ENCODE measurements at places on chromosomes 6 and 20. TPM values are rescaled to one million over a fixed set of nuclear protein-coding genes. Genes with fewer than 3 reads are reported as not detected.
A peak's percentile ranks its signal among the peaks of the same experiment; 100 is the strongest.

The SLC22A3 gene
- total RNA-seq, result 16.2 TPM

The SLC22A16 gene
- 0.47 TPM for total RNA-seq

The SNX9 gene
- 51.2 TPM for total RNA-seq

The GCNT2 gene
- total RNA-seq, result 4.0 TPM

- no peaks in the 10 kb centered on the region for H3K36me3 ChIP-seq
- no peak overlapping the region for H3K4me3 ChIP-seq
- H3K27me3 ChIP-seq, result no peaks in the 10 kb centered on the region
Measured at GRCh38 chr20:906001-906520, 10.1 kb downstream of the ANGPT4 start.

GRCh38 chr6:136108361-136108945 is 141.7 kb downstream of the MTFR2 start:
- no peak overlapping the region for H3K4me3 ChIP-seq
- H3K4me1 ChIP-seq, result no peaks in the 10 kb centered on the region

DNA sequence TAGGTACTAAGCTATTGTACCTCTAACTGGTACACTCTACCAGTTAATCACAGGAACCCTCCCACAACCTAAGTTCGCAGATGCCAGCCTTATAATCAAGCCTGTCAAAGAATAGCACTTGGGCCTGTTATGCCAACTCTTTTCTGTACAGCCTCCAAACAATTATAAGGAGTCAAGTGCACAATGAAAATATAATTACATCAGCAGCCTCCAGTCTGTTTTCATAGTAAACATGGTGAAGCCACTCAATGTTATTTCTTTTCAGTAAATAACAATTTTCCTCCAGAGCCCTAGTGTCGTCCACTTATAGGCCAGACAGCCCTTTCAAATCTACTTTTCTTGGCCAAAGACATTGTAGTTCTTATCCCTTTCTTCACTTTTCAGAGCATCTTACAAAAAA is 82.7 kb upstream of the CARMIL1 start:
- no peak overlapping the region for H3K4me3 ChIP-seq
- DNase-seq, result no peak
- H3K36me3 ChIP-seq, result no peaks in the 10 kb centered on the region
- peaks cover 19% of the 10 kb centered on the region for H3K4me1 ChIP-seq
- no peaks in the 10 kb centered on the region for H3K27me3 ChIP-seq

GRCh38 chr6:90253631-90254030 is 43.0 kb downstream of the BACH2 start:
- no peak overlapping the region for H3K27ac ChIP-seq
- no peak overlapping the region for H3K4me3 ChIP-seq
- DNase-seq, result no peak
- no peaks in the 10 kb centered on the region for H3K36me3 ChIP-seq
- H3K27me3 ChIP-seq, result no peaks in the 10 kb centered on the region

- no peak overlapping the region for H3K4me3 ChIP-seq
- H3K27ac ChIP-seq, result no peak overlapping the region
- H3K27me3 ChIP-seq, result no peaks in the 10 kb centered on the region
- no peaks in the 10 kb centered on the region for H3K36me3 ChIP-seq
- no peaks in the 10 kb centered on the region for H3K4me1 ChIP-seq
Measured at GRCh38 chr6:38271081-38271480, 368.6 kb downstream of the BTBD9 start.

- no peaks in the 10 kb centered on the region for H3K4me1 ChIP-seq
- H3K27ac ChIP-seq, result no peak overlapping the region
- DNase-seq, result no peak
- no peaks in the 10 kb centered on the region for H3K27me3 ChIP-seq
- H3K36me3 ChIP-seq, result no peaks in the 10 kb centered on the region
- no peak overlapping the region for H3K4me3 ChIP-seq
Measured at GRCh38 chr20:14984768-14985622, 647.6 kb upstream of the FLRT3 start.

GRCh38 chr6:90413867-90414266 is 117.2 kb upstream of the BACH2 start:
- H3K27me3 ChIP-seq, result peaks cover 3% of the 10 kb centered on the region
- no peaks in the 10 kb centered on the region for H3K36me3 ChIP-seq
- H3K4me3 ChIP-seq, result peak overlapping the region; percentile 26
- H3K27ac ChIP-seq, result no peak overlapping the region
- H3K4me1 ChIP-seq, result no peaks in the 10 kb centered on the region
